GM12865 (cell line): ENCODE measurements at places on chromosomes 4 and X.

GRCh38 chr4:184628103-184628502 lies 21.1 kb downstream of the CASP3 start:
- DNase-seq: no peak

GRCh38 chr4:70818173-70818855 lies 21.4 kb downstream of the GRSF1 start:
- peak; percentile 19 for DNase-seq

DNA sequence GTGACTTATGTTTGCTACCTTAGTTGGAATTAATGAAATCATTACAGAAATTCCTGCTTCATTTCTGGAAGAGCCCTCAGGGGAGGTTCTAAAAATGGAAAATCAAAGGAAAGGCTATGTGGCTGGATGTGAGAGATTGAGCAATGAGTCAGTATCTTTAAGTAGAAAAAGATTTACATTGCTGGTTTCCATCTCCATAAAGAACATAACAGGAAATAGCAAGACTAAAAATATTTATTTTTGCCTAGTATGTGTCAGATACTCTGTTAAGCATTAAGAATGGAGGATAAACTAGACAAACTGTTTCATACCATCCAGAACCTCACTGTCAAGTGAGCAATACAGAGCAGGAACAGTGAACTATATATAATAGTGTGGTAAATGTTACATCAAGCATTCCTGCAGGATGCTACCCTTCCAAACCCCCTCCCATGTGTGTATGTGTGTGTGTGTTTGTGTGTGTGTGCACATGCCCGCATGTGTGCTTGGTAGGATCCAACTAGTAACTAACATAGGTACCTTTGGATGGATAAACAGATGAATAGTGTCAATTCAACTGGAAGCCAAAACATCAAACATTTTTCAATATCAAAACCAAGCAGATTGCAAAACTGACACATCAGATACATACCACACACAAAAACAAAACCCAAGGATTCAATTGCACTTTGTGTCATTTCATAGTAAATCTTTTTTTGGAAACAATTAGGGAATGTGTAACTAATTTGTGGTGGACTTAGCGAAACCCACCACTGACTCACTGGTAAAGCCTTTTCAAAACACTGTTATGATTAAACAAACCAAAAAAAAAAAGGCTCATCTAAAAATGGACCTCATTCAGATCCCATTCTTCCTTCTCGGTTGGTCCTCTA lies 223.4 kb downstream of the SHROOM3 start:
- no peak for DNase-seq

DNA sequence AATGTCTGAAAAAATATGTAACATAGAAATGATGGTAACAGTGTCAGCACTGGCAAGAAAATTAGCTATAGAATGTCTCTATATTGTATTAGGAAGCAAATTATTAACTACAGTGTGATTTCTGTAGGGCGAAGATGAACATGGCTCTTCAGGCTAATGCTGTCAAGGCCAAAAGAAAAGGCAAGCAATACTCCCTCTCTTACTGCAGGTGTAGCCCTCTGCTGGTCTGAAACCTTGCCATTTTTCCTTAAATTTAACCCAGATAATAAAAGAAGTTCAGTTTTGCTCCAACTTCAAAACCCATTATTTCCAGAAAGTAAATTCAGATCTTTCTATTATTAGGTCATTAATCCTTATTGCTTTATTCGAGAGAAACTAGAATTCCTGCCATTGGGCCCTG lies 215.9 kb downstream of the LRBA start:
- no peak for DNase-seq

GRCh38 chr4:29717287-29718057 lies 1002.7 kb upstream of the PCDH7 start:
- no peak for DNase-seq

DNA sequence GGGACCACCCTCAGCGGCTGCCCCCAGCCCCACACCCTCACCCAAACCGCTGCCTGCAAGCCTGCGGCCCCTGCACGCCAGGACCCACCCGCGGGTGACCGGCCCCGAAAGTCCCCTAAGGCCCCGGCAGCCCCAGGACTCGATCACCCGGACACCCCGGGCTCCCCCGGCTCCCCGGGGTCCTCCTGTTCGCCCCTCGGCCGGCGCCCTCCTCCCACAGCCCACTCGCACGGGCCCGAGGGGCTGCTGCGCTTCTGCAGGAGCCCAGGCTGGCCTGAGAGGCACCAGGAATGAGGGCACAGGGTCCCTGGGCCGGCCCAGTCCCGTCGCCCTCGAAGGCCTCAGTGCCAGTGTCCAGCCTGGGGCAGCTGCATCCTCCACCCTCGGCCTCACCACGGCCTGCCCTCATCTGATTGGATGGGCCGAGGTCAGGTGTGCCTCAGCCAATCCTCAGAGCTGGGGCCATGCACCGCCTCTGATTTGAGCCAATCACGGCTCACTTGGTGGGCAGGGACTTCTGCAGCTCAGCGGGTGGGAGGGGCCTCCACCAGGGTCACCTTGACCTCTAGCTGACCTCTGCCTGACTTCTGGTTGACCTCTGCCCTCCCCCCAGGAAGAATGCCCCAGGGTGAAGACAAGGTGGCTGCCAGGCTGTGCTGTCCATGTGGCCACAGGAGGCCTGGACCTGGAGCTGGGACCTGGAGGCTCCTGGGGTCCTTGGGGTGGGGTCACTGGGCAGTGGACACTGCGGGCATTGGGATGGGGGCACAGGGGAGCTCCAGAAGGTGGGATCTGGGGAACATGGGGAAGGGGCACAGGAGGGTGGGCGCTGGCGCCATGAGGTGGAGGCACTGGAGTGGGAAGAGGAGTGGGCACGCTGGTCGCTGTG lies 97.6 kb upstream of the NKX1-1 start:
- no peak for DNase-seq

GRCh38 chrX:72029483-72030411 lies 102.0 kb downstream of the RTL5 start:
- no peak for DNase-seq
